ENCODE measurements at places on chromosomes 7 and 10. TPM values are rescaled to one million over a fixed set of nuclear protein-coding genes. Genes with fewer than 3 reads are reported as not detected.

The SPDYE2B gene
- not detected for total RNA-seq

The TSPAN13 gene
- 26.8 TPM for total RNA-seq

GRCh38 chr7:116802746-116803152 lies 59.6 kb upstream of the CAPZA2 start:
- DNase-seq: peak; percentile 73
- no peak overlapping the region for H3K4me3 ChIP-seq
- H3K4me1 ChIP-seq: no peaks in the 10 kb centered on the region

DNA sequence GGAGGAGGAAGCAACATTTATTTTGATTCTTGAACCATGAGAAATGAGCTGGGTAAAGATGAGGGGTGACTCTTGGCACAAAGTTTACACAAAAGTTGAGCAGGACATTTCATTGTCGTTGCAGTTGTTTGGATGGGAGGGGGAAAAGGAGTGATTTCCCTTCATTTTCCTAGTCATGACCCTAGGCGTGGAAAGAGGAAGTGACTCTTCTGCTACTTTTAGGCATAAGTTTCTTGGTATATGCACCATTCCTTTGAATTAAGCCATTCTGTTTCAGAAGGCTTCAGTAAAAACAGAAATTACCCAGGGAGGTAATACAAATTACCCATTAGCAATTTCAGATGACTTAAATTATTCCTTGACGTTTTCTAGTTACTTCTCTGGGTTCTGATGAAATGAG lies 113.9 kb upstream of the FAM171A1 start:
- peaks cover 44% of the 10 kb centered on the region for H3K4me1 ChIP-seq
- no peaks in the 10 kb centered on the region for H3K36me3 ChIP-seq
- H3K4me3 ChIP-seq: no peak overlapping the region
- DNase-seq: no peak

DNA sequence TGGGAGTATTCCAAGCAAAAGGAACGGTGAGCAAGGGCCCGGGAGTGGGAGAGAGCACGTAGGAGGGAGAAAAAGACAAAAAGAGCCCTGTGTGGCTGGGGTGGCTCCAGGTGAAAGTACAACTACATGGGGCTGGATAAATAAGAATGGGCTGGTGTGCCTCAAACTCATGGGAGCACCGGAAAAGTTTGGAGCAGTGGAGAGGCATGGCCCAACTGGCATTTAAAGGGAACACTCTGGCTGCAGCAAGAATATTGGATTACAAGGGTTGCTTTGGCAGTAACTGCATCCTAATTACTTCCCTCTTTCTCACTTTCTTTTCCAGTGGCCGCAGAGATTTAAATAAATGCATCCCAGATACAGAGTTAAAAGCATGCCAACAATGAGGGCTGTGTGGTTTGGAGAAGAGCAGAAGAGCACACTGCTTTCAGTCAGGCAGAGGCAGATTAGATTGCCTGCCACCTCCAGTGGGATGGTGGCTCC lies 39.1 kb upstream of the HERPUD2 start:
- no peak overlapping the region for H3K4me3 ChIP-seq
- no peaks in the 10 kb centered on the region for H3K36me3 ChIP-seq
- DNase-seq: no peak
- H3K27me3 ChIP-seq: peaks cover 3% of the 10 kb centered on the region

- H3K36me3 ChIP-seq: peaks cover 17% of the 10 kb centered on the region
- peaks cover 12% of the 10 kb centered on the region for H3K4me1 ChIP-seq
- no peaks in the 10 kb centered on the region for H3K27me3 ChIP-seq
- no peak for DNase-seq
These were observed 16.8 kb downstream of the HNRNPA2B1 start for GRCh38 chr7:26183545-26184280.

DNA sequence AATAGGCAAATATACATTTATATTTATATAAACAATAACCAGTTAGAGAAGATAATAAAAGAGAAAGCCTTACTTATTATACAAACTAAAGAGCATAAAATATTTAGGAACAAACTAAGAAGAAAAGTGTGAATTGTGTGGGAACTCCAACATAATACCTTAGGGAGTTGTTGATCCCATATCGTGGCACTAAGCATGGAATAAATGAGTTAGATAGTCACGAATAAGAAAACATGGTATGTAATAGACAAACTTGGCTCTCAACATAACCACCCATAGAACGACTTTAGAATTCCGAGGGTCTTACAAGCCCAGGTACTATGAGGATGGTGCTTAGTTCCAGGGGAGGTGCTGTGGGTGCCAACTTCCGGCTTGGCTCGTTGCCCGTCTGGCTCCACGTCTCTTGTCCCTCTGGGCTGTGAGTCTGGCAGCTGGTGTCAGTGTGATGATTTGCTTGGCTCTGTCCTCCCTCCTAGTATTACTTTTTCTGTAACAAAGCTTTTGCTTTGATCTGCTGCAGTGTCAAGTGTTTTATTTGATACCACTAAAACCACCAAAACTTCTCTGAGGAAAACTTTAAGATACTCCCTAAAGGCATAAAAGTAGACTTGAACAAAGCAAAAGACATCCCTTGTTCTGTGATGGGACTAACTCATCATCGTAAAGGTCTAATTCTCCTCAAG lies 9.5 kb upstream of the RBM20 start:
- H3K36me3 ChIP-seq: no peaks in the 10 kb centered on the region
- no peak overlapping the region for H3K27ac ChIP-seq
- no peak for DNase-seq
- H3K27me3 ChIP-seq: no peaks in the 10 kb centered on the region
- H3K4me1 ChIP-seq: no peaks in the 10 kb centered on the region
- H3K4me3 ChIP-seq: no peak overlapping the region

- no peaks in the 10 kb centered on the region for H3K4me1 ChIP-seq
- no peak overlapping the region for H3K27ac ChIP-seq
- H3K4me3 ChIP-seq: no peak overlapping the region
- H3K36me3 ChIP-seq: no peaks in the 10 kb centered on the region
- H3K27me3 ChIP-seq: peaks cover 9% of the 10 kb centered on the region
- DNase-seq: no peak
These were observed 27.9 kb downstream of the MYPN start for GRCh38 chr10:68137171-68137570.

GRCh38 chr10:98321186-98321780 lies 53.3 kb upstream of the LOXL4 start:
- H3K27me3 ChIP-seq: peaks cover 10% of the 10 kb centered on the region
- DNase-seq: no peak
- H3K4me3 ChIP-seq: no peak overlapping the region
- H3K4me1 ChIP-seq: peaks cover 13% of the 10 kb centered on the region
- H3K27ac ChIP-seq: no peak overlapping the region

- no peak overlapping the region for H3K27ac ChIP-seq
- no peak overlapping the region for H3K4me3 ChIP-seq
- H3K4me1 ChIP-seq: no peaks in the 10 kb centered on the region
- no peaks in the 10 kb centered on the region for H3K36me3 ChIP-seq
These were observed 142.6 kb upstream of the RHEB start for GRCh38 chr7:151662251-151662826.

- H3K36me3 ChIP-seq: no peaks in the 10 kb centered on the region
- DNase-seq: no peak
- H3K4me1 ChIP-seq: peaks cover 4% of the 10 kb centered on the region
- no peak overlapping the region for H3K4me3 ChIP-seq
- H3K27me3 ChIP-seq: peaks cover 5% of the 10 kb centered on the region
These were observed 15.5 kb upstream of the NCAPG2 start for GRCh38 chr7:158720112-158720511.

DNA sequence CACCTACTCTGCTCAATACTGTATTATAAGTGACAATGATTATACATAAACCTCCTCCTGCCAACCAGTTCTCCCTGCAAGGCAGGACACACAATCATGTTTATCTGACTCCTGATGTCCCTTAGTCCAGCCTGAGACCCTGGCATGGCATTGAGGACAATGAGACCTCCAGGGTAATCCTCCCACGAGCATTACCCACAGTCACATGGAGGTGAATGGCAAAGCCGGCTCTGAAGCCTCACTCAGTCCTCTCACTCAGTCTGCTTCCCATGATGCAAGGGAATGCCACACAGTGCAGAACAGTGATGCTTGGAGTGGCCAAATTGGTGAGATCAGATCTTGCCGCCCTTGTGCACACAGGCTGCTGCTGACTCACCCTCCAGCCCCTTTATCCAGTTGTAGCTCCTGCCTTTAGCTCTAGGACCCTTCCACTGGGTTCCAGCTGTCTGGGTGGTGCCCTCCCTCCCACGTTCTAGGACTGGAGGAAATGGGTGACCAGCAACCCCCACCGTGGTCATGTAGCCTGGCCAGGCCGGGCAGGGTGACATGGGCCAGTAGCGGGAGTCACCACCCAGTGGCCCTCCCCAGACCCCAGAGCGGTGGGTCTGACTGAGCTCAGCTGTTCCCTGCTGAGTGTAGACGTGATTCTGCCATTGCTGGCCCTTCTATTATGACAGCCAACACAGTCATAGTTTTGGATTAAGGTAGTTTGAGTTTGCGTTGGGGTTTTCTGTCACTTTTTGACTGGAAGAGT lies 5.5 kb upstream of the ADCY1 start:
- peaks cover 5% of the 10 kb centered on the region for H3K4me1 ChIP-seq
- no peak overlapping the region for H3K27ac ChIP-seq
- H3K36me3 ChIP-seq: no peaks in the 10 kb centered on the region
- H3K27me3 ChIP-seq: peaks cover 3% of the 10 kb centered on the region
- no peak for DNase-seq
